CD4-positive, alpha-beta T cell treated with Interleukin-1 beta for 1 hour (primary cell): ENCODE measurements at places on chromosomes 1 and 21.
A peak's percentile ranks its signal among the peaks of the same experiment; 100 is the strongest.

DNA sequence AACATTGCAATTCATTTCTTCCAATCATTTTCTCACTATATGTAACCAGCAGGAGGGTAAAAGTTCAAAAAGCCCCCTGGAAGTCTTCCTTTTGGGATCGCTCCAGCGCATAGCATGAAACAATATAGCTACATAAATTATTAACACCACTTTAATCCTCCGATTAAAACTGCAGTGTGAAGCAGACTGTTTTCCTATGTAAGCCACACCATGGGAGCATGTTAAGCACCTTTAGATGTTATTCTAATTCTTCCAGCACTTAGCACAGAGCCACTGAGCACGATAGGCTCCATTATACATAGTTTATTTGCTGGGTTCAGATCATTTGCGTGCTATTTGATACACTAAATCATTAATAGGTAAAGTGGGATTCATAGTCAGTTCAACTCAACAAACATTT is 18.4 kb upstream of the GADD45A start:
- no peak for DNase-seq

GRCh38 chr1:21616372-21616771 is 52.8 kb downstream of the RAP1GAP start:
- DNase-seq, result no peak

DNA sequence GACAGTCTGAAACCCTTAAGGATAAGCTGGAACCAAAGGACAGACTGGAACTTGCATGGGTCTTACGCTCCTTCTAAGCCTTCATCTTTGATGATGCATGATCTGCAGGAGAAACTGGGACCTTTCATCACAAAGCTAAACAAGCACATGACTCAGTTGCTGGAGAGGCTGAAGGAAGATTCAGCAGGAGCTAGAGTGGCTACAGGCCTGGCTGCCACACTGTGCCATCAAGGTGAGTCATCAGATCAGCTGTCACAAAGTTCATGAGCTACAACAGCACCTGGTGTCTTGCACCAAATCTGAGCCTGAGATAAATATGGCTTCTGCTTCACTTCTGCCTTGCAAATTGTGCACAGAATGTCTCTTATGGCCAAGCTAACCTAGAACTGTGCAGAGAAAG is 95.5 kb upstream of the MARK1 start:
- DNase-seq, result no peak

- DNase-seq, result no peak
Observed at GRCh38 chr1:241531195-241532161, 700 bp upstream of the KMO start.

GRCh38 chr1:77355010-77355409 is 73.2 kb downstream of the AK5 start:
- no peak for DNase-seq

DNA sequence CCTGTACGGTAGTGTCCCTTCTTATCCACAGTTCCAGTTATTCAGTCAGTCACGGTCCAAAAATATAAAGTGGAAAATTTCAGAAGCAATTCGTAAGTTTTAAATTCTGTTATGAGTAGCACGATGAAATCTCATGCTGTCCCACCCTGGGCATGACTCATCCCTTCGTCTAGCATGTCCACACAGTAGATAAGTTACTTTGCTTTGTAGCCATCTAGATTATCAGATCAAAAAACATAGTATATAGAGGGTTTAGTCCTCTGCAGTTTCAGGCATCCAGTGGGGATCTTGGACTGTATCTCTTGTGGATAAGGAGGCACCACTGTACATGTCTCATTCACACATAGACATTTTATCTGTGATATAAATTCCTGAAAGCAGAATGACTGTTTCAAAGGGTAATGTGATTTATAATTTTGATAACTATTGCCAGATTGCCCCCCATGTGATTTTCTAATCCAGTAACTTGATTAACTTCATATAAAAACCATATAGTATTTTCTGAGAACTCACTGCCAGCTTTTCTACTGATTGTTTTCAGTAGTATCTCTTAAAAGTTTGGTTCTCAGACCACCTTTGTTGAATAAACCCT is 143.3 kb downstream of the DYRK1A start:
- DNase-seq, result no peak

DNA sequence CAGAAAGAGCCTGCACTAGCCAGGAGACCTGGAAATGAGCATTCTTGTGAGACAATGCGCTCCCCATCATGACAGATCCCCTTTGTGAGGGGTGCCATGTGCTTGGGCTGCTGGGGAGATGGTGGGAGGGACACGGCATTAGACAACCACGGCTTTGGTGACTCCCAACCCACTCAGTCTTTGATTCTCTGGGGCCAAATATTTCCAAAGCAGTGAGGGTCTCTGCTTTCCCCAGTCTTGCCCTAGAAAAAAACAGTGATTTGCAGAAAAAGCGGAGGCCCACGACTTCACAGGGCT is 10.2 kb downstream of the SLC45A3 start:
- no peak for DNase-seq

DNA sequence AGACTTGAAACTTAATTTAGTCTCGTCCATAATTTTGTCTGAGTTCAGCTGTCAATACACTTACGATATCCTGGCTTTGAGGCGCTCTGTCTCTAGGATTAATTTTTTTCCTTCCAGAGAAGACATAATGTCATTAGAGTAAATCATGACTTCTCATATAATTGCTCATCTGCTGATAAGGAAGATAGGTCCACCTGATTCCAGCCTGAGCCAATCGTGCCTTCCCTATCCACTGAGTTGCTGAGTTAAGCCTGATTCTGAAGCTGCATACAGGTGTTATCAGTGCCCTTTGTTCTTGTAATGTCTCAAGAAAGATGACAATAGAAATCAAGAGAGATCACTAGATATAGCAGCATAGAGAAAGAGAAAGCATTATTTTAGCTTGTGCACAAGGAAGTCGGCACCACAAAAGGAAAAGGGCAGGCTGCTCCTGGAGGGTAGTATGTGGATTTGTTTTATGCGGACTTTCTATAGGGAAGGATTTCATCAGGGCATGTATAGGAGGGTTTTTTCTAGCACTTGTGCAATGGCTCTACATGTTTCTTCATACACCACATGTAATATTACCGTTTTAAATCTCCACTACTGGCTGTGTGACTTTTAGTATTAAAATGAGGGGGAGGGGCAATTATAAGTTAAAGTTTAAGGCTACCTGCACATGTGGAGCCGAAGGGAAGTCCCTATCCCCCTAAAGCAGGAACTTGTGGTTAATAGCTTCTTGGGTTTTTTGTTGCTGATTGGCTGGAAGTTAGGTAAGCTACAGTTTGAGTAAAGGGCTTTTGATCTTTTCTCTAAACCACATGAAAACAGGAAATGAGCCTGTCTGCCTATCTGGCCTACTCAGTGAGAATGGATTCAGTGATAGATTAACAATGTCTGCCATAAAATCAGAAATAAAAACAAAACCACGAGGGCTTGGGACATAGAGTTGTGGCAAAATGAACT is 133.4 kb downstream of the PLPPR5 start:
- peak; percentile 89 for DNase-seq

DNA sequence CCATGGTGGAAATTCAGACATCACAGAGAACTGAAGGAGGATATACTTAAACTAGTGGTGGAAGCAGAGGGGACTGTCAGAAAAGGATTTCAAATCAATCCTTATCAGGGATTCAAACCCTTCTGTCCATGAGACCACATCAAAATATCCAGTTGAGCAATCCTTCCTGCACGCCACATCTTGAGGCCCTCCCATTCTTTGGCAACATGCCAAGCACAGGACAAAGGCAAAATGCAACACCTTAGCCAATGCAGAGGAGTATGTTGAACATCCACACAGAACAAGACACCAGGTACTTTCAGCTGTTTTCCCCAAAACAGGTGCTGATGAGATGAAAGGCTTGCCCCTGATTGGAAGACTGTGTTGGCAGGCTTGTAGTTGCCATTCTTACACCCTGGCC is 81.8 kb upstream of the PLXNA2 start:
- DNase-seq, result no peak

- no peak for DNase-seq
Observed at GRCh38 chr21:45706299-45706698, 62.8 kb downstream of the PCBP3 start.

- no peak for DNase-seq
Observed at GRCh38 chr1:13753636-13754402, 53.8 kb downstream of the PRDM2 start.

GRCh38 chr21:42247716-42248115 is 28.8 kb downstream of the ABCG1 start:
- no peak for DNase-seq

DNA sequence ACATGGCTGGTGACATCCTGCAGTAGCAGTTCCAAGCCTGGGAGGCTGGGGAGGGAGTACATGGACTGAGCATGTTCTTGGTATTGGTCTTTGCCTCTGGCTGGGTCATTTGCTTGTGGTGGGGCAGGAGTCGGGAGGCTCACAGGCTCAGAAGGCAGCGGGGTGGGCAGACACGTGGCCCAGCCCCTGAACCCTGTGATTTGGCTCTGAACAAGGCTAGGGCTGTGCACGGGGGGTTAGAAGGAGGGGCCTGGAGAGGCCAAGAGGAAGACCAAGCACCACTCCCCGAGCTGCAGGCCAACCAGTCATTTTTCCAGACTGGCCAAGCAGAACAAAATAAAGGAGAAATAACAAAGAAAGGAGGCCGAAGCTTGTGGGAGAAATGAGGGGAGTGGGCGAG is 9.7 kb upstream of the PRELP start:
- no peak for DNase-seq
